ENCODE measurements at places on chromosomes 6 and 20.
A peak's percentile ranks its signal among the peaks of the same experiment; 100 is the strongest.

- DNase-seq: no peak
Measured at GRCh38 chr20:45059022-45059728, 41.8 kb downstream of the KCNS1 start.

GRCh38 chr6:25058441-25058840 lies 122.7 kb upstream of the RIPOR2 start:
- DNase-seq: no peak

- DNase-seq: no peak
Measured at GRCh38 chr6:24430086-24430485, 27.4 kb downstream of the MRS2 start.

DNA sequence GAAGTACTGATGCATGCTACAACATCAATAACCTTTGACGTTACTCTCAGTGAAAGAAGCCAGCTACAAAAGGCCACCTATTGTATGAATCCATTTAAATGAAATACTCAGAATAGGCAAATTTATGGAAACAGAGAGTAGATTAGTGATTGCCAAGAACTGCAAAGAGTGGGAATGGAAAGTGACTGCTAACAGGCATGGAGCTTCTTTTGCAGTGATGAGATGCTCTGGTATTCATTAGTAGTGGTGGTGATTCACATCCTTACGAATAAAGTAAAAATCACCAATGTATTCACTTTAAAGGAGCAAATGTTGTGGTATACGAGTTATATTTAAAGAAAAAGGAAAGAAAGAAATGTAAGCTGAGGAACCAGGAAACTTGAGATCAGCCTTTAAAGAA lies 126.8 kb upstream of the SAMD5 start:
- no peak for DNase-seq

GRCh38 chr6:107819217-107819616 lies 4.9 kb downstream of the SCML4 start:
- DNase-seq: peak; percentile 44

DNA sequence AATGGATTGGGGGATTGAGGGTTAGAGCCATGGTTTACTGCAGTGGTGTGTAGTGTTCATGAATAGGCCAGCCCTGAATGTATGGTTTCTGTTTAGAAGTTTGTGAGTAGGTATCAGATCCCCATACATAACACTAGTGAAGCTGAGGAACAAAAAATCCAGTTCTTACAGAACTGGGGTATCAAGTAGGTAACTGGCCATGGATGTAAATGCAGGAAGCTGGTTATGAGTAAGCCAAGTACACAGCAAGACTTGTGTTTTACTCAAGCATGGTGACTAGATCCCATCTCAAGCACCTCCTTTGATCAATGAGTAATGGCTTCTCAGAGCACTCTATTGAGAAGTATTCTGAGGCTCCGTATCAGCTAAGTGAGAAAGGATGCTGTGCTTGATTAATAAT lies 613.7 kb upstream of the FLRT3 start:
- DNase-seq: no peak

- DNase-seq: peak; percentile 48
Measured at GRCh38 chr6:44667668-44668390, 280.3 kb downstream of the CDC5L start.
